ENCODE measurements at places on chromosomes 6 and 20.
A peak's percentile ranks its signal among the peaks of the same experiment; 100 is the strongest.

DNA sequence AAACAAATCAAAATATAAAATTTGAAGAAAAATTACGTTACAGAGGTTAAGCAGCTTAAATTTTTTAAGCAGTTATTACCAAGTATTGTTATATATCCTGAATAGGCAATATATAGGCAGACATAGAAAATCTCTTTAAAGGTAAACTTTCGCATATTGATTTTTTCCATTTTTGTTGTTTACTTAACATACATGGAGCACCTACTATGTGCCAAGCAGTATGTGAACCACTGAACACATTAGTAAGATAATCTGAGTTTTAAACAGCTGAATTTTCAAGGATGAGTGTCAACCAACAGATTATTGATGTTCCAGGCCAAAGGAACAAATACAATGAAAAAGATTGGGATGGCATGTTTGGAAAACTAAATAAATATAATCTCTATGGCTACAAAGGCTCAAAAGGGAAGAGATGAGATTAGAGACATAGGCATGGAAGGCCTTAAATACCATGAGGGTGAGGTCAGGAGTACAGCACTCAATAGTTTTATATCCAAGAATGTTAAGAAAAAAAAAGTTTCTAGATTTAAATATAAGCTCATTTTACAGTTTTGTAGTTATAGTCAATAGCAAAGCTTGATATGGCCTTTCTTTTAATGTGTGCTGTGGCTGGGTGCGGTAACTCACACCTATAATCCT, 277.5 kb downstream of the PTPRK start:
- no peak for DNase-seq

GRCh38 chr20:53621482-53622246, 28.0 kb upstream of the ZNF217 start:
- DNase-seq: peak; percentile 100

DNA sequence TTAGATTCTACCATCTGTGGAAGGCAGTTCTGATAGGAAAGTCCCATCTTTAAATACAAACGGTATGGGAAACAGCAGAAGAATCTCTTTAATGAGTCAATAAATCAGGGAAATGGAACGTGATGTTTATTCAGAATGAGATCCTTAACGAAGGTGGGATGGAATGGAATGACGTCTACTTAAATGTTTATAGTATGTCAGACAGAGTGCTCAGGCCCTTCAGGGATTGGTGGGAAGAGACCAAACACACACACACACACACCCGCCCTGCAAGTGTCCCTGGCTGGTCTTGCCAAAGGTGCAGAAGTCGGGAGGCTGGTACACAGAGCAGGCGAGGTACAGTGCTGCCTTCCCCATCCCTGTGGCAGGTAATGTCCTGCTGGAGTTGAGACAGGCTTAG, 164.0 kb downstream of the FARS2 start:
- no peak for DNase-seq

DNA sequence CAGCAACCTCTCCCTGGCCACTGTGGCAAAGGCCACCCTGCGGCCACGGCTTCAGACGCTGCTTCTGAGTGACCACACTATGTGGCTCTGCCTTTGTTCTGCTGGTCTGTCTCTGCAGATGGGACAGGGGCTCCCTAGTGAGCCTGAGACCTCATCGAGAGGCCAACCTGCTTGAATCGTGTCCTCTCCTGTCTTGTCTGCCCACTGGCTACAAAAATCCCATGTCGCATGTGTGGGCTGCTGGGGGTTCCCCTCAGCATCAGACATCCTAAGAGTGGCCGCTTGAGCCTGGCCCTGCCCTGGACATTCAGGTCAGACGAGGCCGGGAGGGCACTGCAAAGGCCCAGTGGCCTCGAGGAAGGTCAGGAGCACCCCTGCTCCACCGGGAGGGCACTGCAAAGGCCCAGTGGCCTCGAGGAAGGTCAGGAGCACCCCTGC, 222.9 kb downstream of the DLL1 start:
- DNase-seq: no peak

GRCh38 chr20:62354811-62355341, 12.2 kb downstream of the LAMA5 start:
- DNase-seq: no peak

- DNase-seq: no peak
These were observed 8.2 kb downstream of the ARHGAP40 start for GRCh38 chr20:38609815-38610214.

DNA sequence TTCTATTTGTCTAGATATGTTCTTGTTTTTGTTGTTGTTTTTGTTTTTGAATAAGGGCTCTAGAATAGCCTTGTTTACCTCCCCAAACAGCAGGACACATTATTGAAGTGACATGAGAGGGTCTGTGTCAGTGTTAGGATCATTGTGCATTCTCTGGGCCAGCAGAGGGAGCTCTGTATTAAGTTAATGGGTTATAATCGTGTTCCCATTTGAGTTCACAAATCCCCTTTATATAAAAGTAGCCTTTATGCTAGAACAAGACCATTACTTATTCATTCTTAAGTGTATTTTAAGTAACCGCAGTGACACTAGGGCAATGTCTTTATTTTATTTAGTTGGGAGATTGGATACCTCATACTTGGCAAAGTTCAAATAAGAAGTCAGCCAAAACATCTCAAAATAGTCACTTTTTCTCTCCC, 44.8 kb downstream of the STK4 start:
- DNase-seq: peak; percentile 84

DNA sequence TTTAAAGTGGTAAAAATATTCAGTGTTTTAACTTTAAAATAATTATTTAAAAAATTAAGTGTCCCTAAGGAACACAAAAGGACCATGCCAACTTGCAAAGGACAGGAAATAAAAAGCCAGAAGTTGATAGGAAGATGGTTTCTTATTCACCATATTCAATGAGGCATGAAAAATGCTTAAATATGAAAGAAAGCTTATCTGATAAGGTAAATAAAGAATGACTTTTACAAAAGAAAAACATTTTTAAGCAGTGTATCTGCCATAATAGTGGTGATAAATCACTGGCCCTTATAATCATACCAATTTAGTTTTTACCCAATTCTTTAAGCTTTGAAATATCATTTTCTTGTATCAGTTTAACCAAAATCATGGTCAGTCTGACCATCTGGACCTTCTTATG, 33.5 kb upstream of the POPDC3 start:
- no peak for DNase-seq

- no peak for DNase-seq
These were observed 997 bp upstream of the FBXO30 start for GRCh38 chr6:145815309-145816274.

DNA sequence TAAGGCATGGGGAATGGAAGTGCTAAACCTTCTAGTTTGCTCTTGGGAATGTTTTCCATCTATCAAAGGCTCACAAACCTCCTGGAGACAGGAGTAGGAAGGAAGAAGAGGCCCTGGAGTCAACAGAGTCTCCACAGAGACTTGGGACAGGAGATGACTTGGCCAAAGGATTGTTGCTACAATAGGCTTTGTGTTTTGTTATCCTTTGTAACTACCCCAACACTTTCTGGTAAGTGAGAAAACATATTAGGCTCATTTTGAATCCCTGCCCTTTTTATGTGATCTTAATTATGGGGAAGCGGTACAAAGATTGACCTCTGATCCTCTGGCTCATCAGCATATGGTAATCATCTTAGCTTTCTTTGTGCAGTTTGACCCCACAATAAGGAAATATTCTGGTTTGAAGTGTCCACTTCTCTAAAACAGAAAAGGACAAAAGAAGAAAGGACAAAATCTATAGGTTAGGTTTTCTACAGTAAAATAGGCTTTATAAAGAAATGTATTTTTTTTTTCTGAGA, 24.1 kb upstream of the GTF3C6 start:
- DNase-seq: no peak

DNA sequence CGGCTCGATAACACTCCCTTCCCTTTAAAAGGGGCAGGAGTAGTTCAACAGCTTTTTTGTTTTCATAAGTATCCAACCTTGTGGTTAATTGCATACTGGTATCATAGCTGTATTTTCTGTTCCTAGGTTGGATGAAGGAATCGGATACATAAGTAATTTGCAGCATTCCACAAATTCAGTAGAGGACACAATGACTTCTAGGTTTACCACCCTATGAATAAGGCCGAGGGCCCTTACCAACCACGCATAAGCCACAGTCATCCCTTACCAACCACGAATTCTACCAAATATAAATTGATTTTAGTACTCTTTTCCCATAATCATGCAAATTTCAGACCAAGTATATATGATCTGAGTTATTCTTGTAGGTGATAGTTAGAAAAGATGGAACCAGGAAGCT, 36.3 kb downstream of the MCUR1 start:
- DNase-seq: no peak

DNA sequence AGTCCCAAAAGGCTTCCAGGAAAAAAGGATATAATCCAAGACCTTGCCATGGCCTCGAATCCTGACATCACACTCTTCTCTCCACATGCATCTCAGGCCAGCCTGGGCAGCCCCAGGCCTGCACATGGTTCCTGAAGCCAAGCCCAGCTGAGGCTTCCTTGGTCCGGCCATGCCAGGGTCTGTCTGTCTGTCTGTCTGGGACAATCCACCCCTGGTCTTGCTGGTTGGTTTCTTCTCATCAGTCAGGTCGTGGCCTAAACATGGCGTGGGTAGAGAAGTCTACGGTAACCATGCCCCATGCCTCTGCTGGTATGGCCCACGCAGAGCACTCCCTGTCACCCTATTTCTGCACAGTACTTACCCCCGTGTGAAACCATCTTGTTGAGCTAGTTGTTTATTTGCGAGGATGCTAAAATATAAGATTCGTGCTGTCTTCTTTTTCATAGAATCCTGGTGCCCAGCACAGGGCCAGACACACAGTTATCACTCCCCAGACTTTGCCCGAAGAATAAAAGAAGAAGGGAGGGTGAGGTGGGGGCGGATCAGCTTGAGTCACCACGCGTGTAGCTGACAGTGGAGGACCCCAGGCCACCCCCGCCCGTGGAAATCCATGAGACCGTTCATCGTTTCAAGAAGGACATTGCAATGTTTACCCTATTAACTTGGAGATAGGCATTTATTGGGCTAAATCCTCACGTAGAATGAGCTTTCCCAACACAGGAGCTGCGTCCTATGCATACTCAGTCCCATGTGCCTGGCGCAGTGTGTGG, 107.2 kb downstream of the RNASET2 start:
- no peak for DNase-seq

GRCh38 chr6:16098211-16098610, 30.7 kb upstream of the MYLIP start:
- no peak for DNase-seq

DNA sequence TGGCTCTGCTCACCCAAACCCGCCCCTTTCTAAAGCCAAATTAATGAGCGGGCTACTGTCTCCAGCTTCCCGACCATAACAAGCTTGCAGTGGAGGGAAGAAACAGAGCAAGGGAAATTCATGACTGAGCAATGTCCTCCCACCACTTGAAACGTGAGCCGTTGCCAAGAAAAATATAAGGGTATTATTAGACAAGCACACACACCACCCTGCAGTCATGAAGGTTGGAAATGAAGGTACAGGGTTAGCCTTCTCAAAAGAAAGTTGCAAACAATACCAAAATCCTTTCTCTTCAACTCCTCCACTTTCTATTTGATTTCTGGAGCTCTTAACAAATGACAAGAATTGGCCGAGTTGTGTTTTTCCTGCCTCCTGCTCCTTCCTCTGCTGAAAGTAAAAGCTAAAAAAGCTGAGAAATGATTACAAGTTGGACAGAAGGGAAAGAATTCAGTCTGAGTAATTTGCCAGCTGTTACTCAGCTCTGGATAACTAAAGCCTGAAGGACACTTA, 151.1 kb upstream of the B3GAT2 start:
- no peak for DNase-seq

DNA sequence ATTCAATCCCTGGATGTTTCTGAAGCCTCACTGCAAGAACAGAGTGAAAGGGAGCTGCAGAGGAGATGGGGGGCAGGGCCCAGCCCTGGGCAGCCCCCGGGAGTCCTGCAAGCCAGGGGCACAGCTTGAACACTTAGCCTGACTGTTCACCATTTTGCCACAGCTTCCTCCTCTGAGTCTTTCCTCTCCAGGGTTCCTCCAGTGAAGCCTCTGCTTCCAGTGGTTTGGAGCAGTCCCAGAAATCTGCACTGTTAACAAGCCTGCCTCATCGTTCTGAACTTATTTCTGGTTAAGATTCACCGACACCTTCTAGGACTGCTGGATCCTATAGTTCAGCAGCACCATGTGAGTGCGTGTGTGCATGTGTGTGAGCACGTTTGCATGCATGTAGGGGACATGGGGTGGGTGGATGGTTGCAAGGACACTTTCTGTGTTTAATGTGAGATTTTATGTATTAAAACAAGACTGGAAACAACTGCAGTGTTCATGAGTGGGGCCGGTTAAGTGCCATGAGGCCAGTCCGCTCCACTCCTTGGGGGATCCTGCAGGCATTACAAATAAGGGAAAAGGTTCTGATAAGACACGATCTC, 24.6 kb downstream of the CEBPB start:
- no peak for DNase-seq

DNA sequence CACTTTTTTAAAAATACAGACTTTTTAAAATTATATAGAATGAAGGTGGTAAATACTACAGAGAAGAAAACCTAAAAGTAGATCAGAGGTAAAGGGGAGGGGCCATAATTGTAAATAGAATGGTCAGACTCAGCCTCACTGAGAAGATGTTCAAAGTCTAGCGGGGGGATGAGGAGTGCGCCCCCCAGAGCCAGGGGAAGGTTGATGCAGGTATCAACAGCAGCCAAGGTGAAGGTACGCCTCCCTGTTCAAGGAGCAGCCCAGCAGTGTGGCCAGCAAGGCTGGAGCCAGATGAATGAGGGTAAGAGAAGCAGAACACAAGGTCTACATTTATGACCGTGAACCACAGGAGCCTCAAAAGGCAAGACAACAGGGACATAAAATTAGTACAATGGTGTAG, 204.1 kb downstream of the PTPRT start:
- no peak for DNase-seq

DNA sequence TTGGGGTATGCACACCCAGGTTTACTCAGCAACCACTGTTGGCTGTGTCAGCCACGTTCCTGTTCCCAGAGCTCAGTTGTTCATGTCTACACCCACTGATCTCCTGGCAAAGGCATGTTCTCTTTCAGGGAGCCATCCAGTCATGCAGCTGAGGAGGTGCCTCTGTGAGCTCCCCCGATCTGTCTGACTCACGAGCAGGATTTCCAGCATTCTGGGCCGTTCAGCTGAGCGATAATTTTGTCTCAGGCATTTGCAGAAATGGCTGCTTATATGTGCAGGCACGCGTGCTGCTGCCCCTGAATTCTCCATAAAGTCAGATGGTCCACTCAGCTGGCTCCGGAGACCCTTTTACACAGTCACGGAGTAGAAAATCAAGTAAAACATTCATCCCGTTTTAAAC, 78.4 kb upstream of the IYD start:
- no peak for DNase-seq

- DNase-seq: no peak
These were observed 58.0 kb downstream of the PACRG start for GRCh38 chr6:162785632-162786242.

GRCh38 chr20:46324960-46325703, 16.8 kb upstream of the CDH22 start:
- DNase-seq: peak; percentile 59

- peak; percentile 75 for DNase-seq
These were observed 1.4 kb downstream of the ATXN1 start for GRCh38 chr6:16759646-16760515.

DNA sequence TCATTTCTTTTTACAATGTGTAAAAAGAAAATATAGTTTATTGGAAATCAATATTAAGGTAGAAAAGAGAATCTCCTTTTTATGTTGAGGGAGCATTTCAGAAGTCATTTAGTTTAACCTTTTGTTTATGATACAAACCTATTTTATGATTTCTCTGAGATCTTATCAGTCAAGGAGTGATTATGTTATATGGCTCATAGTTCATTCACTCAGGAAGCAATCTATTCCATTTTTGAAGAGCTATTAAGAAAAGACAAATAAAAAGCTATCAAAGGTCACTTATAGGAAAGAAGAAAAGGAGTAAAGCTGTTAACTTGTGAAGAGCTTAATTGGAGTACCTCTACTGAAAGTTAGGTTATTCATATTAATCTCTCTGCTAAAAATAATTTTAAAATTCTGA, 526.6 kb upstream of the JAG1 start:
- peak; percentile 17 for DNase-seq
